ENCODE measurements at places on chromosomes 3 and 15. TPM values are rescaled to one million over a fixed set of nuclear protein-coding genes. Genes with fewer than 3 reads are reported as not detected.

The FOXB1 gene
- 0.21 TPM for total RNA-seq

The AGBL1 gene
- not detected for total RNA-seq

The ZPLD1 gene
- total RNA-seq: not detected

The SH2D7 gene
- not detected for total RNA-seq

The POMGNT2 gene
- 5.9 TPM for total RNA-seq

DNA sequence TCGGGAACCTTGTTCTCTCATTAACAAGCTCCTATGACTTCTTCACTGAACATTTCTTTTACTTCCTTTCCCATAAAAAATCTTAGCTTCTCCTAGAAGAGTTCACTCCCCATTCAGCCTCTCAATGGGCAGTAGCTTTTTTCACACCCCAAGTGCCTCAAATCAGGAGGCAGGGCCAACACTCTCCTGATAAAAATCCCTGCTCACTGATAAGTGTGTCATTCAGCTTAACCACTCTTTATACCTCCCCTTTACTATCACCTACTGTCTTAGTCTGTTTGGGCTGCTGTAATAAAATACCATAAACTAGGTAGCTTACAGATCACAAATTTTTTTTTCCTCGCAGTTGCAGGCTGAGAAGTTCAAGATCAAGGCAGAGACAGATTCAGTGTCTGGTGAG is 400.4 kb downstream of the WDR72 start:
- H3K36me3 ChIP-seq: no peaks in the 10 kb centered on the region
- no peak overlapping the region for H3K4me3 ChIP-seq
- DNase-seq: no peak
- H3K27ac ChIP-seq: no peak overlapping the region
- no peaks in the 10 kb centered on the region for H3K27me3 ChIP-seq

- no peak overlapping the region for H3K27ac ChIP-seq
- peaks cover 9% of the 10 kb centered on the region for H3K36me3 ChIP-seq
- no peak overlapping the region for H3K4me3 ChIP-seq
- no peaks in the 10 kb centered on the region for H3K27me3 ChIP-seq
- H3K4me1 ChIP-seq: peaks cover 17% of the 10 kb centered on the region
These were observed 2.8 kb upstream of the EIF4G1 start for GRCh38 chr3:184311633-184312032.

DNA sequence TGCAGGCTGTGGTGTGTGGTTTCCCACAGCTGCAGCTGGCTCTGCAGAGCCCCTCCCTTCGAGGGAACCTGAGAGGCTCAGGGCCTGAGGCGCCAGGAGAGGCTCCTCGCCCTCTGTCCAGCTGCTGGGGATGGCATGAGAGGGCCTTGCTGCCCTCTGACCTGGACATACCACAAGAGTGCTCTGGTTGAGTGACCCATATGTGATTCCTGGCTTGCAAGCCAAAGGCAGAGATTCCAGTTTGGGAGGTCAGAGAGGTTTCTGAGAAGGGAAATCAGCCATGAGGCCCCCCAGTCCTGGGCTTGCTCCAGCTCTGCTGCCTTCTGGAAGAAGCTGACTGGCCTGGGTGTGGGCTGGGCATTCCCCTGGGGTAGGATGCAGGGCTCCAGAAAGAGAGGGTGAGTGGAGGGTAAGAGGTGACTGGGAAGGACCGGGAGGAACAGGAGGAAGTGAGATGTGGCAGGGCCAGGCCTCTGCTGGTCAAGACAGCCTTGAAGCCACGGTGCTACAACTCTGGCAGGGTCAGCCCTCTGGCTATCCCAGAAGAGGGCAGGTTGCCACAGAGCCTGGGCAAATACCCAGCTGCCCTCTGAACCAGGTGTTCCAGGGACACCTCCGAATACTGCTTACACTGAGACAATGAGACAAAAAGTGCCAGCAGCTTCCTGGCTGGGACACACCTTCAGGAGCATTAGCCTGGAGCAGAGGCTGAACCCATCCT is 16.0 kb upstream of the SRP14 start:
- peak overlapping the region; percentile 60 for H3K27ac ChIP-seq
- H3K36me3 ChIP-seq: peaks cover 7% of the 10 kb centered on the region
- peaks cover 6% of the 10 kb centered on the region for H3K27me3 ChIP-seq
- peaks cover 35% of the 10 kb centered on the region for H3K4me1 ChIP-seq
- H3K4me3 ChIP-seq: peak overlapping the region; percentile 73

- no peak overlapping the region for H3K27ac ChIP-seq
- no peaks in the 10 kb centered on the region for H3K4me1 ChIP-seq
- peaks cover 3% of the 10 kb centered on the region for H3K36me3 ChIP-seq
These were observed 331.9 kb downstream of the ULK4 start for GRCh38 chr3:41629986-41630385.

DNA sequence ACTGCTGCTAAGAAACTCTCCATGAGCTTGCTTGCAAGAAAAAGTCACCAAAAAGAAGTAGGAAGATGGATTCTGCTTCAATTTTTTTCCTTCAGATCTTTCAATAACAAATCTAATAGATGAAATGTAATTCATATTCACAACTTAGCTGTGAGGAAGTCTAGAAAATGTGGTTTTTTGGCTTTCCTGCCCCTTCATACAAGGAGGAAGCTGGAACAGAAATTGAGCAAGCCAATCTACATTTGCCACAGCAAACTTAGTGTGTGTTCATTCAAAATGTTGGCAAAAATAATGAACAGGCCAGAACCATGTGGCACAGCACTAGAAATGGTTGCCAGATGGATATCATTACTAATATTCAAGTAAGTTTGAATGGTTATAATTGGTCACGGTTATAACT is 93.2 kb upstream of the NEDD4 start:
- DNase-seq: no peak
- no peaks in the 10 kb centered on the region for H3K36me3 ChIP-seq
- no peaks in the 10 kb centered on the region for H3K4me1 ChIP-seq
- no peak overlapping the region for H3K4me3 ChIP-seq

DNA sequence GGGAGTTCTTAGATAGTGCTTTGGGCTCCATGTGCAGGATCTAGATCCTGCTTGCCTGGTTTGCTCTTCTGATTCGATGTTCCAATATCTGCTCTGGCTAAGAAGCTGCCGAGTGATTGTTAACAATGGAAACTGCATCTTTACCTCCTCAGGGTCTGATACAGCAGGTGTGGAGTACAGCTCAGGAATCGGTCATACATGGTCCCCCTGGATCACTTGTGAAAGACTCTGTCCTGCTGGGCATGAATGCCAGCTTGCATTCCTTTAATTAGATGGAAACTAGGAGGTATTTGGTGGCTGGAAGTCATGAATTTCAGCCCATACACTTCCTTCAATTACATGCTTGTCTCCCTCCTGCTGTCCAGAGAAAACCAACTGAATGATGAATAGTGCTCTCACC is 95.3 kb downstream of the CHRNA7 start:
- H3K27me3 ChIP-seq: peaks cover 67% of the 10 kb centered on the region
- no peaks in the 10 kb centered on the region for H3K36me3 ChIP-seq
- DNase-seq: no peak
- H3K27ac ChIP-seq: no peak overlapping the region
- H3K4me3 ChIP-seq: no peak overlapping the region

GRCh38 chr3:71444028-71444860 is 139.3 kb downstream of the FOXP1 start:
- H3K4me3 ChIP-seq: peak overlapping the region; percentile 79
- peaks cover 2% of the 10 kb centered on the region for H3K36me3 ChIP-seq
- DNase-seq: peak; percentile 60
- H3K4me1 ChIP-seq: peaks cover 73% of the 10 kb centered on the region
- peak overlapping the region; percentile 98 for H3K27ac ChIP-seq

- no peaks in the 10 kb centered on the region for H3K27me3 ChIP-seq
- peaks cover 5% of the 10 kb centered on the region for H3K36me3 ChIP-seq
- DNase-seq: no peak
These were observed 139.3 kb downstream of the NFKBIZ start for GRCh38 chr3:101988596-101988995.

DNA sequence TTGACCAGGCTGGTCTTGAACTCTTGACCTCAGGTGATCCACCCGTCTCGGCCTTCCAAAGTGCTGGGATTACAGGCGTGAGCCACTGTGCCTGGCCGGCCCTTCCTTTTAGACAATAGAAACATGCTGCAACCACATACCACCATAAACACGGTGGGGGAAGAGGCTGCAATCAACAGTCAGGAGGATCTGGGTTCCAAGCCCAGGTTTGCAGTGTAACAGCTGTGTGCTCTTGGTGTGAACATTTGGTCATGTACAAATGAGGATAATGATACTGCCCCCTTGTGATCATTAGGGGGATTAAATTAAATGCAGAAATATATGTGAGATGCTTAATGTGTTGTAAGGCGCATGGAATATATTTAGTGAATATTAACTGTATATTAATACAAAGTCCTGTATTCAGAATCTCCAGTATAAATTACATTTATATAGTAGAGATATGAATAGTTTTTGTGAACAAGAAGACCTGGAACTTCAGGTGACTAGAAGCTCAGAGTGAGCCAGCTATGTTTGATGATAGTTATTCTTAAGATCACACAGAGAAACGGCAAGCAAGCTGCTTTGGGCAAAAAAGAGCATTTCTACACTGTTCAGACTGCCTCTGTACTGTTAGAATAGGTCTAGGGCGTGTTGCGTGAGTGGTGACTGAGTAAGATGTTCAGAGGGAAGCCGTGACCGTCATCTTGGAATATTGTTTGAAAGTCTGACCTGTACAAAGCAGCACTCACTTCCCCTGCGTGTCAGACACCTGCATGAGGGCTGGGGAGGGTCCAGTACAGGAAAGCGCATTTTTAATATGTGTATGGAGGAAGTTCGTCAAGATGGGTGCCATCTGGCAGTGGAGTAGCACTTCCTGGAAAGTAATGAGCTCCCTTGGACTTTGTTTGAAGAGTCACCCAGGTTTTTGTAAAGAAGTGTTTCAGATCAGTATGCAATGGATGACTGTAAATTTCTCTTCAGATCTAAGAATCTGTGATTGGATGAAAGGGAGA is 125.8 kb downstream of the PGPEP1L start:
- H3K27ac ChIP-seq: no peak overlapping the region
- peaks cover 13% of the 10 kb centered on the region for H3K27me3 ChIP-seq
- no peak overlapping the region for H3K4me3 ChIP-seq
- peaks cover 17% of the 10 kb centered on the region for H3K4me1 ChIP-seq

GRCh38 chr3:65716071-65716751 is 322.5 kb downstream of the MAGI1 start:
- H3K4me1 ChIP-seq: no peaks in the 10 kb centered on the region
- H3K4me3 ChIP-seq: no peak overlapping the region
- no peaks in the 10 kb centered on the region for H3K27me3 ChIP-seq
- H3K27ac ChIP-seq: no peak overlapping the region
- no peak for DNase-seq
- no peaks in the 10 kb centered on the region for H3K36me3 ChIP-seq

- peak overlapping the region; percentile 64 for H3K4me3 ChIP-seq
- H3K27ac ChIP-seq: no peak overlapping the region
- DNase-seq: no peak
- H3K36me3 ChIP-seq: no peaks in the 10 kb centered on the region
These were observed 18.9 kb upstream of the FEM1B start for GRCh38 chr15:68258692-68259091.

- H3K36me3 ChIP-seq: no peaks in the 10 kb centered on the region
- no peaks in the 10 kb centered on the region for H3K27me3 ChIP-seq
- H3K4me1 ChIP-seq: peaks cover 11% of the 10 kb centered on the region
- no peak overlapping the region for H3K4me3 ChIP-seq
- no peak for DNase-seq
These were observed 18.3 kb downstream of the SUCNR1 start for GRCh38 chr3:151891721-151892120.

DNA sequence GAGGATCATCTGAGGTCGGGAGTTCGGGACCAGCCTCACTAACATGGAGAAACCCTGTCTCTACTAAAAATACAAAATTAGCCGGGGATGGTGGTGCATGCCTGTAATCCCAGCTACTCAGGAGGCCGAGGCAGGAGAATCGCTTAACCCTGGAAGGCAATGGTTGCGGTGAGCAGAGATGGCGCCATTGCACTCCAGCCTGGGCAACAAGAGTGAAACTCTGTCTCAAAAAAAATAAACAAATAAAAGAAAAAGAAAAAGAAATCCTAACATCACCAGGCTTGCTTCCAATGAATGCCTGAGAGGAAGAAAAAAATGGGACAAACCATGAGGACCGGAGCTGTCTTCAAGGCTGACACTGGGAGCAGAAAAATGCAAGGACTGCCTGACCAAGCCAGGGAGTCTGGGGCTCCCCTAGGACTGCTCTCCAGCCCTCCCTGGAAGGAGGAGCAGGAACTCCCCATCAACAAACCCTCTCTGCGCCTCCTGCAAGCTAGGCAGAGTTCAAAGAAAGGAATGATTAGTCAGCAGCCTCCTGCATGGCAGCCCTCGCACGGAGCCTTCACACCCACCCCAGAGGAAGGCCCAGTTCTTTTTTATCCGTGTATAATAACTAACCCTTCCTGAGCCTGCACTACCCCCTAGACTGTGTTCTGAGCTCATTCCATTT is 55.4 kb downstream of the NUP210 start:
- DNase-seq: no peak
- H3K4me3 ChIP-seq: no peak overlapping the region
- no peaks in the 10 kb centered on the region for H3K27me3 ChIP-seq
- peaks cover 5% of the 10 kb centered on the region for H3K36me3 ChIP-seq
- no peak overlapping the region for H3K27ac ChIP-seq

- H3K4me1 ChIP-seq: peaks cover 2% of the 10 kb centered on the region
- peaks cover 8% of the 10 kb centered on the region for H3K27me3 ChIP-seq
- H3K4me3 ChIP-seq: no peak overlapping the region
- no peak for DNase-seq
These were observed 129.4 kb upstream of the SLC24A5 start for GRCh38 chr15:47991357-47991756.

DNA sequence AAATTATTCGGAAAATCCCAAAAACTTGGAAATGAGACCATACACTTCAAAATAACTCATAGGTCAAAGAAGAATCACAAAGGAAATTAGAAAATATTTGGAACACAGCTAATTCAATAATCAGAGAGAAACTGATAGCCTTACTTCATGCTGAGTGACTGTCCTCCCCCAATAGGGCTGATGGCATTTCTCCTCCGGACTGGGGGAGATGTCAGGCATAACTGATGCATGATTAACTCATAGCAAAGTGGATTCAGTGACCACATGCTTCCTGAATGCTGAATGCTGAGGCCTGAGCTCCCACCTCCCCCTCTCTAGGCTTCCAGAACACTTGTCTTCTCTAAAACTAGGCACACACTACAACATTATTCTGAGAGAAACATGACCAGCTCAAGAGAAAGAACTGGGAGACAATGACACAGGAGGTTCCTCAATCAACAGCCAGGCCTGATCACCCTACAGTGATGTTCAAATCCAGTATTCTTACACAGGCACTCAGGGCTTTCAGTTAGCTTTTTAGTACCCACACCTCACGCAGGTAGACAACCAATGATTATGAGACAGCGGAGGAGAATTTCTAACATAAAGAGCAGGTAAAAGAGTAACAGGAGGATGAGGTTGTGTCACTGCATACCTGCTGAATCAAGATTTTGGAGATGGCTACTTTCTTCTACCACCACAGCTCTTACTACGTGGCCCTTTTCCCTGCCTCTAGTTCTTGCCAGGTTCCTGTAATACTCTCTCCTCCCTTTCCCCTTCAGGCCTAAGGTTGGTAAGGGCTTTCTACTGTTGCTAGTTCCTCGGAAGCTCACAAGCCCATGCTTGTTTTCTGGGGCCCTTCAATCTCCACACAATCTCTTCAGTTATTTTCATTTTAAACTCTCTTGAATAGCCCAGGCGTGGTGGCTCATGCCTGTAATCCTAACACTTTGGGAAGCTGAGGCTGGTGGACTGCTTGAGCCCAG is 96.1 kb downstream of the FMN1 start:
- no peak for DNase-seq
- H3K4me3 ChIP-seq: no peak overlapping the region
- no peaks in the 10 kb centered on the region for H3K36me3 ChIP-seq
- peaks cover 6% of the 10 kb centered on the region for H3K4me1 ChIP-seq

- no peaks in the 10 kb centered on the region for H3K36me3 ChIP-seq
- H3K27me3 ChIP-seq: no peaks in the 10 kb centered on the region
- DNase-seq: no peak
- no peak overlapping the region for H3K27ac ChIP-seq
- no peaks in the 10 kb centered on the region for H3K4me1 ChIP-seq
- no peak overlapping the region for H3K4me3 ChIP-seq
These were observed 622.3 kb downstream of the DIPK2A start for GRCh38 chr3:144593881-144594280.

Measured in T-helper 17 cell (primary cell).